Articular chondrocyte of knee joint (primary cell): ENCODE measurements at places on chromosomes 3 and 15. TPM values are rescaled to one million over a fixed set of nuclear protein-coding genes. Genes with fewer than 3 reads are reported as not detected.

The FBLN2 gene
- 53.0 and 56.7 TPM in 2 replicates for total RNA-seq

The ACP3 gene
- total RNA-seq = not detected in 2 replicates

The SYNPR gene
- total RNA-seq = not detected in 2 replicates

The MAP6D1 gene
- 1.3 and 1.9 TPM in 2 replicates for total RNA-seq

The CD200 gene
- not detected in 2 replicates for total RNA-seq

The FRMD4B gene
- 42.7 and 52.8 TPM in 2 replicates for total RNA-seq

The PLA1A gene
- 0.32 TPM in 1 of 2 replicates, not detected in the other for total RNA-seq

The CMSS1 gene
- total RNA-seq = 17.7 and 18.3 TPM in 2 replicates

The ADCY5 gene
- 1.4 and 1.6 TPM in 2 replicates for total RNA-seq

The SAMMSON gene
- total RNA-seq = not detected in 2 replicates

The ZBED2 gene
- not detected in 2 replicates for total RNA-seq

The PTX3 gene
- 174 and 549 TPM in 2 replicates for total RNA-seq

The PLCD1 gene
- 42.3 and 42.7 TPM in 2 replicates for total RNA-seq

The ONECUT1 gene
- not detected in 2 replicates for total RNA-seq

The TEX55 gene
- not detected in 2 replicates for total RNA-seq

The BMF gene
- total RNA-seq = 3.2 and 3.5 TPM in 2 replicates

The DNASE1L3 gene
- 0.13 and 0.43 TPM in 2 replicates for total RNA-seq

The GOLGA6D gene
- not detected in 2 replicates for total RNA-seq

The RHOV gene
- not detected in 2 replicates for total RNA-seq

The ANKDD1A gene
- 6.4 and 10.6 TPM in 2 replicates for total RNA-seq

The EXD1 gene
- total RNA-seq = not detected in 2 replicates

The PATL2 gene
- total RNA-seq = 0.78 and 0.86 TPM in 2 replicates

The C3orf52 gene
- total RNA-seq = 5.1 and 5.8 TPM in 2 replicates

The PLIN1 gene
- total RNA-seq = 0.91 and 1.2 TPM in 2 replicates

The FBXW12 gene
- not detected in 2 replicates for total RNA-seq

The NR2F2 gene
- total RNA-seq = 1.7 and 3.3 TPM in 2 replicates

The DNAH1 gene
- 6.5 and 8.1 TPM in 2 replicates for total RNA-seq
